ENCODE measurements at places on chromosomes 7 and 10.
A peak's percentile ranks its signal among the peaks of the same experiment; 100 is the strongest.

- DNase-seq: no peak
Measured at GRCh38 chr7:96330193-96330592, 8.3 kb upstream of the SLC25A13 start.

DNA sequence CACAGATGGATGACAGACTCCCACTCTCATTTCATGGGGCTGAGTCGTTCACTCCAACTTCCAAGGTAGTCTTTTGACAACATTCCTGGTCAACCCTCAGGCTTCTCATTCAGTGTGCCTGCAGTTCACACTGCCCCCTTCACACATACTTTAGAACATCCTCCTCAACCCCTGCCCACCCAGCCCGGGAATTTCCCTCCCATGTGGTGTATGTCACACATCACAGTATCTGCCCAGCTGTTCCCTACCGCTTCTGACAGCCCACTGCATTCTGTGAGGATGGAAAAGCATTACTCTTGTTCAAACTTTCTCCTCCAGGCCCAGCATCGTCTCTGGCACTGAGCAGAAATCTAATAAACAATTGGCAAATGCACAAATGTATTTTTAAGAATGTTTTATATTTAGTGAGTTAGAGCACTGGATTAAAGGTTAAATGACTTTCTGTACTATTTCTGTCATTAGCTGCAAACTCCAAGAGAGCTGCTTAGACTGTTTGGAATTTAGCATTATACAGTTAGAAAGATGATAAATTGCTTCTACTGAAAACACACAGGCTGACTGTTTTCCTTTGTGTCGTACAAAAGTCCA lies 110.4 kb downstream of the SFMBT2 start:
- DNase-seq: peak; percentile 9

DNA sequence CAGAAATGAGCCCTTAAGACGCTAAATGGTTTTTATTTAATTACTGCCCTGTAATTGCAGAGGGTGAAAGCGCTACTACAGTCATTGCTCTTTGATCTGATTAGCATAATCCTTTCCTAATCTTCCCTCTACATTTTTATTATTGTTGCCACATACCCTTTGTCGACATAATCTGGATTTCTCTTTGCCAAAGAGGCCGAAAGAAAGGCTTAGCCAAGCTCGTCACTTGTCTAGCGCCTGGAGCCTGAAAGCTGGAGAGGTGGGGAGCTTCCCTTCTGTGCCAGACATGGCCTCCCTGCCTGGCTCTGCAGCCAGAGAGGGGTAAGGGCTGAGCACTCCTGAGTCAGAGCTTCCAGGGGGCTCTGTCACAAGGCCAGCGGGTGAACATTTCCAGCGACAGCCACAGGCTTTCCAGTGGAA lies 145.9 kb downstream of the PRKAG2 start:
- no peak for DNase-seq

- no peak for DNase-seq
Measured at GRCh38 chr10:29874606-29875269, 184.6 kb downstream of the JCAD start.

- DNase-seq: no peak
Measured at GRCh38 chr10:8086315-8086714, 31.8 kb downstream of the GATA3 start.

DNA sequence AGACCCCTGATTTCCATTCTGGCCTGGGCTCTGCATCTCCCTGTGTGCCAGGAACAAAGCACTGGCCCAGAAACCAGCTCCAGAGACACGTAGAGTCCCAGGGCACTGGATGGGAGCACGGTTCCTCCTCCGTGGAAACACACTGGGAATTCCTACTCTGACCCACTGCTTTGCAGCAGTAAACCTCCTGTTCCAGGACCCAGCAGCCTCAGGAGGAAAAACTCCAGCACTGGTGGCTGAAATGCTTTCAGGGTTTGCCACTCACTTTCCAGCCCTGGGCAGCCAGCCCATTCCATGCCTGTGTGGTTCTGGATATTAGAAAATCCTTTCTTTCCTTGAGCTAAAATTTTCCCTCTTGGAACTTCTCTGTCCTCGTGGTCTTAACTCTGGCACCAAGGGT lies 58.0 kb downstream of the FAM171A1 start:
- DNase-seq: no peak

DNA sequence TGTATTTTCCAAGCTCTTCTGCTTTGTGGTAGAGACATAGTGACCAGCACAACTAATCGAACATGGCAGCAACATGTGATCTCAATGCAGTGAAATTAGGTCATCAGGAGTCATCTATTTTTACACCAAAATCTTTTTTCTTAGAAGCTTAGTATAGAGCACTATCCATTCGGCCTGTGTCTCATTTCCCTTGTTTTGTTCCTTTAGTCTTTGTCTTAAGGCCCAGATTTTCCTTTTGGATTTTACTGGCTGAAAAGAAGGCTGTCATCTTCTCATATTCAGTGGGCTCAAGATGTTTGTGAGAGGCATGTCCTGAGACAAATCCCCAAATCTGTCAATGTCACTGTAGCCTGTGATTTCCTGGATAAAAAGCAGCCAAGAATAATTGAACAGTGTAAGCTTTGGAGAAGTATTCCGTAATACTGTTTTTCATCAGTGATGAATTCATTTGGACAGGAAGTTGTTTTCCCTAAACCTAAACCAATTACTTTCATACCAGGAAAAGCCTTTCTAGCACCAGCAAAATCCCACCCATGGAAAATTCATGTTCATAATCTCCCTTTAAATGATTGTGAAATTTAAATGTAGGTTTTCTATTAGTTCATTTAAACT lies 55.2 kb downstream of the MAGI2 start:
- no peak for DNase-seq
